Stimulated activated CD4-positive, alpha-beta T cell treated with anti-CD3 and anti-CD28 coated beads, TNF-alpha, amount 100 ng/mL, for 4 hours (primary cell): ENCODE measurements at places on chromosomes 3 and 15.
A peak's percentile ranks its signal among the peaks of the same experiment; 100 is the strongest.

DNA sequence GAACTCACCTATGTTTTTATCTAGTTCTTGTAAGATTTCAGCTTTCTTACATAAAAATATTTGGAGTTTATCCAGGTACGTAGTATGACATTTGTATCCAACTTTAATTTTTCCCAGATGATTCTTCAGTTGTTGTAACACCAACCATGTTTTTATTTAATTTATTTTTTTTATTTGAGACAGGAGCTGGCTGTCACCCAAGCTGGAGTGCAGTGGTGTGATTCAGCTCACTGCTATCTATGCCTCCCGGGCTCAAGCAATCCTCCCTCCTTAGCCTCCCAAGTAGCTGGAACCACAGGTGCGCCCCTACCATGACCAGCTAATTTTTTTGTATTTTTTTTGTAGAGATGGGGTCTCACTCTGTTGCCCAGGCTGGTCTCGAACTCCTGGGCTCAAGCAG lies 6.6 kb downstream of the XYLB start:
- DNase-seq: no peak

- DNase-seq: no peak
Measured at GRCh38 chr3:58683466-58683865, 16.9 kb upstream of the FAM3D start.

DNA sequence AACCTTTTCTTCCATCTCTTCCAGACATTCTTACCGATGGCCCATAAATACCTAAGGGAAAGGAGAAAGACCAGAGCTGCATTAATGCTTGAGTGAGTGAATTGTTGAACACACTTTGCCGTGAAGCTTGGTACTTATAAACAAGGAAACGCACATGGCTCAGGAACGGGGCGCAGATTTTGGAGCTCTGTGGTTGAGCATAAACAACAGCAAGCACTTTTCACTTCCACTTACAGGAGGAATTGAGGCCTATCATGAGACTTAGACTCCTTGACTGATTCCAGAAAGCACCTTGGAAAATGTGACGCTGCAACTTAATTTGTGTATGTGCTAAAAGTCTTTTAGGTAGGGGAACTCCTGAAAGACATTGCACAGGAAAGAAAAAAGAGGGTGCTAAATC lies 197.5 kb upstream of the FEZF2 start:
- DNase-seq: no peak

DNA sequence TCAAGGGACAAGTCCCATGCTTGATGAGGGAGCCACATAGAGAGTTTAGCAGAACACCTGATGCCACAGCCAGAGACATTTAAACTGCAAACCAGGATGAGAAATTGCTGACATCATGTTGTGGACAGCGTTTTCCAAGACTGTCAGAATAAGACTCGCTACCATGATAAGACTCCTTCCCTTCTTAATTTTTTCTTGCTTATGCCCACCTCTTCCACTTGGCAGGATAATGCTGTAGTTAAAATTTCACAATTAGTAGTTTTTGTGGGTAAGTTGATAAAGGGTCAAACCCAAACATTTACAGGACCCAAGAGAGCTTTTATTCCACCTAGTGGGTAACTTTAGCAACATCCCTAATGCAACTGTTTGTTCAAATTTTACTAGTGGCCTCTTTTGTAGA lies 3.0 kb upstream of the PIAS1 start:
- no peak for DNase-seq

- no peak for DNase-seq
Measured at GRCh38 chr3:132001999-132002398, 32.8 kb downstream of the CPNE4 start.

GRCh38 chr3:193620650-193621049 lies 27.6 kb downstream of the OPA1 start:
- DNase-seq: no peak

DNA sequence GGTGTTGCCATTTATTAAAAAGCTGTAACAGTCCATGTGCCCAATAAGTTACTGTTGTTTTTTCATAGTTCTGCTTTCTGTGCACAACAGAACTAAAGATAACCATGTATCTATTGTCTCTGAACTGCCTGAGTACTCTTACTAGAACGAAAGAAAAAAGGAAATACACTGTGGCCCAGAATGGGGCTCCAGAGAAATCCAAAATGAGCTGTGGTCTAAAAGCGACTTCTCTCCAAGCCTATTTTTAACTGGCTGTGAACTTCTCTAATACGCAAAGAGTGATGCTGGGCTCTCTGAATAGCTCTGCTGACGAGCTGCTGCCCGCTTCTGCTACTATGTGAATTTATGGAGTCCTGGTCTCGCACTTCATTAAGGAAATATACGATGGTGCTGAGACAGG lies 56.2 kb upstream of the LPP start:
- DNase-seq: no peak

GRCh38 chr15:39623529-39623931 lies 42.7 kb downstream of the THBS1 start:
- DNase-seq: no peak

DNA sequence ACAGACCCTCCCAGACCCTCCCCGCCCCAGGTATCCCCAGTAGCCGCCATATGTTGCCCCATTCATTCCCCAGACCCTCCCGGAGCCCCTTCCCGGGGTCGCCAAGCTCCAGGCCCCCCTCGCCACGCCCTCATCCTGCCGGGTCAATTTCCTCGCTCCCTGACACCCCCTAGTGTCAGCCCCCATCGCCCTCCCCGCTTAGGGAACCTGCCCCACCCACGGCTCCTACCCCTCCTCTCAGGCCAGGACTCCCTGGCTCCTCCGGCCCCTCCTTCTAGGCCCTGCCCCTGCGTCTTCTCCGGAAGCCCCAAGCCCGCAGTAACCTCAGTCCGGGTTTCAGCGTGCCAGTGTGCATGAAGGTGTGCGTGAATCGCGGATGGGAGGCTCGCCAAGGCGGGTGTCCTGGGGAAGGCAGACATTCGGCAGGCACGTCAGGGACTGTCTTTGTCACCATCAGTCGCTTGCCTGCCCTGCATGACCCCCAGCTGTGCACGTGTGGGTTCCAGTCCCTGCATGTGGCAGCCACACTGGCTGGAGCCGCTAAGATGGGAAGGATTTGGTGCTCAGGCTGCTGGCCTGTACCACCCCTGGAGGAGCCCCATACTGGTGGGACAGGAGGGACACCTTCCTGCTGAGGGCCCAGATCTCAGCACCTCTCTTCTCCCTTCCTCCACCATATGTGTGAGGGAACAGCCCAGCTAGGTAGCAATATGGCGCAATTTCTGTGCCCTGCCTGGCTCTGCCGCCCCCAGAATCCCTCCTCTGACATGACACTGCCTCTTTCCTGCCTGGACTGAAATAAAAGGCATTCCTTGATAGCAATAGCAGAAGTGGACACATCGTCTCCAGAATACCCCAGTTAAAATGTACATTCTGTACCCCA lies 693 bp downstream of the DISP2 start:
- DNase-seq: no peak

DNA sequence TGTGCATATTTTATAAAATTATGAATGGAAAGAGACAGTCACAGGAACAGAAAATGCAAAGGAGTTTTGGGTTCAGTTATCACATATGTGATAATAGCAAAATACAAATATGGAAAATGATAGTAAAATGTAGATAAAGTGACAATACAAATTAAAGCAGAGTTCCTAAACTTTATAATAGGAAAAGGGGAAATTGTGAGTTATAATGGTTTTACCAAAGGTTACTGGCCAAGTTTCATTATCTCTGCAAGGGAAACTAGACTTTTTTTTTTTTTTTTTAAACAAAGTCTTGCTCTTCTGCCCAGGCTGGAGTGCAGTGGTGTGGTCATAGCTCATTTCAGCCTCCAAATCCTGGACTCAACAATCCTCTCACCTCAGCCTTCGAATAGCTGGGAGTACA lies 228.7 kb upstream of the CGNL1 start:
- DNase-seq: no peak

- no peak for DNase-seq
Measured at GRCh38 chr3:25427155-25427554, 908 bp upstream of the RARB start.

GRCh38 chr3:69787436-69788168 lies 48.3 kb downstream of the MITF start:
- DNase-seq: no peak

- no peak for DNase-seq
Measured at GRCh38 chr3:159273608-159274007, 471.8 kb downstream of the MFSD1 start.

GRCh38 chr15:62900071-62900802 lies 142.3 kb upstream of the TPM1 start:
- DNase-seq: no peak

DNA sequence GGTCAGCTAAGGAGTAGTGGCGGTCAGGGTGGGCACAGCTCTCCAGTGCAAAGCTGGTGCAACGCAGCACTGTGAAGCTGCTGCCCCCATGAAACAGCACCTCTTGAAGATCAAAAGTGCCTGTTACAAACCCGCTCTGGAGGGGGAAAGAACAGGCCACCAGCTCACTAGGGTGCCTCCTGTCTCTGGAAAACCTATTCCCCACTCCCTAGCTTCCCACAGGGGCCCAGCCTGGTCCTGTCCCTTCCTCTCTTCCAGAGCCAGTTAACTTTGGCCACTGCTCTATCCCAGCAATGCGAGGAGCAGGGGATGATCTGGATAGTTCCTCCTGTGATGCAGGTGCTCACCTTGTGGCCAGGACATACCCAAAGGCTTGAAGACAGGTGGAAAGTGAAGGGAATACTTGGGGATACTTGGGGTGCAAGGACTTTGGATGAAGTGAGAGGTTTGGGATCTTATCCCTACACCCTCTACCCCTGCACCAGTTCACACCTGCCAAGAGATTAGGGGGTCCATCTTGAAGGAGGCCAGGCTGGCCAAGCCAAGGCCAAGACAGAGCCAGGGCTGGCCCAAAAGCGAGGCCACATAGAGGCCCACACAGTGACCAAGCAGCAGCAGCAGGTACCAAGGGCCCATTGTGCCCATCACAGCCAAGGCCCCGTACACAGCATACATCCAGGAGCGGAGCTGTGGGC lies 4.2 kb downstream of the HHATL start:
- no peak for DNase-seq

GRCh38 chr15:41169781-41170180 lies 53.7 kb upstream of the INO80 start:
- no peak for DNase-seq

- no peak for DNase-seq
Measured at GRCh38 chr3:4758249-4758860, 220.9 kb upstream of the BHLHE40 start.

DNA sequence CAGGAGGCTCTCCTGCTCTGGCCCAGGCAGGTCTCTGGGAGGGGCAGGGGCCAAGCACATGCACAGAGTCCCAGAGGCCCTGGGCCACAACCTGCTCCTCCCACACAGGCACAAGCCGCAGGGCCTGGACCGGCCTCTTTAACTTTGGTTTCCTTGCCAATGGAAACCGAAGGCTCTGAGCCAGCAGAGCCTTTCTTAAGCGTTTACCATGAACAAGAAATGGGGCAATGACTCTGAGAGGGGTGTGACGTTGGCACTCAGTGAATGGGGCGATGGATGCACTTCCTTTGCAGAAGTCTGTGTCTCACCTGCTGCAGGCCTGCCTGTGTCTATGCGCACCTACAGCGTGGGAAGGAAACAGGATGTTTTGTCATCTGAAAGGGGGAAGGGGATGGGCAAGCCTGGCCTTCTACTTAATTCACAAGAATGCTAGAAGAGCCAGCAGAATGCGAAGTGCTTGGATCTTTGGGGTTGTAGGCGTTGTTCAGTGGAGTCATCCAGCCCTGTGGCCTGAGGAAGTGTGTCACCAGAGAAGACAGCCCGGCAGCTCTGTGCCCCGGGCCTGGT lies 41.8 kb downstream of the IFT122 start:
- DNase-seq: peak; percentile 26

DNA sequence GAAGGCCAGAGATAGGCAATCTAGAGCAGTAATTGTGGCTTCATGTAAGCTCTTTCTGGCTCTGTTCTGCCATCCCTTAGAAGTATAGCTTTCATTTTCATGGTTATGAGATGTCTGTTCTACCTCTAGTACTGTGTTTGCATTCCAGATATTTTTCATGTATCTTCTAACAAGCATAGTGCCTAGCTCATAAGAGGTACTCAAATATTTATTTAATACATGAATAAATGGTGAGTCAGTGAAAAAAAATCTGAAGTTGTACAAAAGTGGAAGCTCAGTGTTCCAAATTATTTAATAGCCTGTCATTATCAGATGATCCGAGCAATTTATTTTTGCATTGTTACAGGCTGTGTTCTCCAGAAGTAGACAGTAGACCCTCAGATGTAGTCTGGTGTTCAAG lies 64.3 kb downstream of the OXSM start:
- no peak for DNase-seq

- DNase-seq: no peak
Measured at GRCh38 chr3:172982736-172983364, 158.2 kb downstream of the SPATA16 start.

- DNase-seq: no peak
Measured at GRCh38 chr3:42123012-42123581, 31.9 kb downstream of the TRAK1 start.
